ENCODE measurements at places on chromosomes 2 and 18.

GRCh38 chr2:74511104-74511989 lies 2.9 kb upstream of the TLX2 start:
- DNase-seq = no peak

DNA sequence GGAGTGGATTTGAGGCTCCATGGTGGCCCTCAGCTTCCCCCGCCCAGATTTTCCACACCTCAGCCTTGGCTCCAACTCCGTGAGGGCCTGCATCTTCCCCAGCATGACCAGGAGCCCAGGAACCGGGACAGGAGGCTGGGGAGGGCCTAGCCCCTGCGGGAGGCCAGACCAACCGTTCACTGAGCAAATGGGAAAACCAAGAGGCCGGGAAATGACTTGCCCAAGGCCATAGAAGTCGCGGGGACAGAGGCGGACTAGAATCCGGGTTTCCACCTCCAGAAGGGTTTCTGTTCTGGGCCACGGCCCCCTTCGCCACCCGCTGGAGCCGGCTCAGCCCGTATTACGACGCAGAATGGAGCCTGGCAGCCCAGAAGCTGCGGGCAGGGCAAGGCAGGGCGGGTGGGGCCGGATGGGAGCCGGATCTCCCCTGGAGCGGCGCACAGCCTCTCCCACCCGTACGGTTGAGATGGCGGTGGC lies 7.9 kb upstream of the CRYBA2 start:
- no peak for DNase-seq

DNA sequence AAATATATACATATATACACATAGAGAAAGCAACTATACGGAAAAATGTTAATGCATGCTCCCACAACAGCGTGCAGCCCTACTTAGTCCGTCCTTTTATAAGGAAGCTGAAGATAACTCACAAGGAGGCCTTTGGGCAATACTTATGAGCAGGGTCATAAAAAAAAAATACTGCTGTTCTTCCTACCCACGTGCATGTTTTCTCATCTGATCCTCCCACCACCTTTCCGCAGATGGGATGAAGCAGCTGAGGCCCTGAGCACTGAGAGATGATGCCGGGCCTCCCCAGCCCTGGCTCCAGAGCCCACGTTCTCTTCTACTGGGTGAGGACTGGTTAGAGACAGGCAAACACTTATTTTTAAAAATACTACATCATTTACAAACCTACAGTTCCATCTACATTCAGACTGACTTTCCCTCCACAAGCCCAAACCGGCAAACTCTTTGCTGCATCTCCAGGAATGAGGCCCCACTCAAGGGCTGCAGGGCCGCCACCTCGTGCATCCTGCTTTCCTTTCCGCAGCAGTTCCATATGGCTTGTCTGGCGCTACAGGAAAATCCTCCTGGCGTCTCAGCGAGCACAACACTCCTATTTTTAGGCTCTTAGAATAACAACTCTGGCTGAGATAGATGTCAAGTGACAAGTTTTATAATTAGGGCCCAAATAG lies 41.6 kb downstream of the TBC1D8 start:
- DNase-seq = no peak

- DNase-seq = no peak
Observed at GRCh38 chr18:21164548-21165095, 53.0 kb upstream of the ROCK1 start.

- DNase-seq = no peak
Observed at GRCh38 chr2:180672377-180672776, 308.0 kb upstream of the UBE2E3 start.

DNA sequence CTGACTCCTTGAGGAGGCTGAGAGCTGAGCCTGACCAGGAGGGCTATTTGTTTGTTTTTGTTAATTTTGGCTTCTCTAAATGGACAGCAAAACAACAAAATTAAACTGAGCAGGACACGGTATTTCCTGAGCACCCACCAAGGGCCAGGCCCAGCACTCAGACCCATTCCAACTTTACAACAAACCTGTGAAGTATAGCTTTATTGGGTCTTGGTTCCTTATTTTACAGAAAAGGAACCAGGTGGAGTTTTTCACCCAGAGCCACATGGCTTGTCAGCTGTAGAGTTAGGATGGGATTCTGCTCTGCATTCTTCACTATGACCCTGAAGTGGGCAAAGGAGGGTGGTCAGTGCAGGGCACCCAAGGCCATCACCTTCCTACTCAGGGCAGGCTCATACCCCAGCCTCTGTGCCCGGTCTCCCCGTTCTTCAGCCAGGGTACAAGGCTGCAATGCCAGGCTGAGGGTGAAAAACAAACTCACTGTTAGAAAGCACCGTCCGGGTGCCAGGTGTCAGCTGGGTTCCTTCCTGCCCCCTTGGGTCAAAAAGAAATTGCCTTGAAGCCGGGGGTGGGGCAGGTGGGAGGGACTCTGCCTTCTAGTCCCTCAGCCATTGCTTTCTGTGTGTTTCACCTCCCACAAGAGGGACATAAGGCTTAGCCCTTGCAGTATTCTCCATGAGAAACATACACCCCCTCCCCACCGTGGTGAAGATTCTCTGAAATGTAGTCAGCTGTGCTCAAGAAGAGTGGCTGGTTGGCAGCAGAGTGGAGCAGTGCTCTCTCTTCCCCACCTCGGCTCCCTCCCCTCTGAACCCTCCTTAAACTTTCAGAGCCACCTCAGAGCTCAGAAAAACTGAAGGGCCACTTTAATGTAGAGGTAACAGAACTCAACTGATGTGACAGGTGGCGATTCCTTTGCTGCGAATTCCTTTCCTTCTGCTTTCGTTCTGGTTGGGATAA lies 2.2 kb downstream of the PSD4 start:
- no peak for DNase-seq

GRCh38 chr2:222930862-222931261 lies 70.0 kb downstream of the ACSL3 start:
- no peak for DNase-seq
